ENCODE measurements at places on chromosomes 12 and 14.

- no peak for DNase-seq
Observed at GRCh38 chr12:18718462-18718861, 19.4 kb downstream of the PLCZ1 start.

DNA sequence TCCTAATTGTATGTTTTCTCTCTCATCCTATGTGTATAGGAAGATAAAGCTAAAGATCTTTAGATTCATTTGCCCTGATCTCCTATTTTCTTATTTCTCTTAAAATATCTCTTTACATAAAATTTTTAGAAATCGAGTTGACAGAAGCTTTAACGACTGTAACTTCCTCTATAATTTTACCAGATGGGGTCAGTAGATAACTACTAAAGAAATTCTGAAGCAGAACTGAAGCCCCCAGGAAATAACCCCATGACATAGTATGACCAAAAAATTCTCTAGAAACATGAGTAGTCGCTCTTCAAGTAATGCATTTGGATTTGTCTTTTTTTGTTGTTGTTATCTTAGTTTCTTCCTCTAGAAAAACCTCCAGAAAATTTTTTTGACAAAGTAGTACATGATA, 288.0 kb downstream of the ERC1 start:
- no peak for DNase-seq

GRCh38 chr12:59365133-59365532, 230.7 kb upstream of the SLC16A7 start:
- DNase-seq = no peak

- DNase-seq = no peak
Observed at GRCh38 chr14:89336338-89336737, 80.7 kb downstream of the FOXN3 start.

GRCh38 chr12:111886662-111887545, 44.9 kb downstream of the MAPKAPK5 start:
- no peak for DNase-seq

DNA sequence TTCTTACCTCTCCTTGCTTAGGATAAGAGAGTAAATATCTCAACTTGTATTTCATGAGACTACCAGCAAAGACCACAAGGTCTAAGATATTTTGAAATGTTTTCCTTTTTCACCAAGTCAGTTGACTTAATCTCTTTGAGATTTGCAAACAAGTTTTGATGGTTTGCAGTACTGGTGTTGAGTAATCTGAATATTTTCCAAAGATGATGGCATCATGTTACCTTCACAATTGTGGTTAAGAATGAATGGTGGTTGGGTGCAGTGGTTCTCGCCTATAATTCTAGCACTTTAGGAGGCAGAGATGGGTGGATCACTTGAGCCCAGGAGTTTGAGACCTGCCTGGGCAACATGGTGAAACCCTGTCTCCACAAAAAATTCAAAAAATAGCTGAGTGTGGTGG, 225.7 kb downstream of the TMTC2 start:
- no peak for DNase-seq

DNA sequence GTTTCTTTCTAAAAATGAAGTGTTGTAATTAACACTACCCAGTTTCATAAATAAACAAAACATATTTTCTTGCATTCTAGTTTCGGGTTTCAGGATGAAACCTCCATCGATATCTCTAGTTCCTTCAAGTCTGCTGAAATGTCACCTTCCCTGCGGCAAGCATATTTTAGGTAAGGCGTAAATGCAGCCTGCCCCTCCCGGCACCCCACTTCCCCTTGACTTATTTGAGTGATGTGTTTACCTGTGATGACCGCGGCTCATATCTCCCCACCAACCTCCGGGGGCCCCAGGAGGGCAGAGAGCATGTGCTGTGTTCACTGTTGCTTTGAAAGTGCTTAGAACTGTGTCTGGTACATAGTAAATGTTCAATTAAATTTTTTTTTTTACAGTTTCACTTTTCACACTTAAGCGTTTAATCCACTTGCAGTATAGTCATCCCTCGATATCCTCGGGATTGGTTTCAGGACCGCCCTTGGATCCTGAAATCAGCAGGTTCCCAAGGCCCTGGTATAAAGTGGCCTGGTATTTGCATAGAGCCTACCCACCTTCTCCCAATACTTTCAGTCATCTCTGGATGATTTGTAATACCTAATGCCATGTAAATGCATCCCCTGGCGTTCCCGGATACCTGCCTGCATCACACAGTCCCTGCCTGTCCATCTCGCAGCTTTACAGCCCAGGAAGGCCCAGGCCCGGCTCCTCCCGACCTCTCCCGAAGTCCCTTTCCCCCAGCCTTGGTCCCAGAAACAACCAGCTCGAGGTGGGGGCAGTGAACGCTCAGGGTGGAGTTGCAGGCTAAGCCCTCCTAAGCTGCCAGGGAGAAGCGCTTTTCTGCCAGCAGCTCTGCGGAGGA, 40.2 kb upstream of the FBRSL1 start:
- DNase-seq = no peak

- DNase-seq = no peak
Observed at GRCh38 chr12:132812631-132813305, 15.9 kb downstream of the GOLGA3 start.

- DNase-seq = no peak
Observed at GRCh38 chr14:76115010-76115422, 36.7 kb upstream of the GPATCH2L start.

DNA sequence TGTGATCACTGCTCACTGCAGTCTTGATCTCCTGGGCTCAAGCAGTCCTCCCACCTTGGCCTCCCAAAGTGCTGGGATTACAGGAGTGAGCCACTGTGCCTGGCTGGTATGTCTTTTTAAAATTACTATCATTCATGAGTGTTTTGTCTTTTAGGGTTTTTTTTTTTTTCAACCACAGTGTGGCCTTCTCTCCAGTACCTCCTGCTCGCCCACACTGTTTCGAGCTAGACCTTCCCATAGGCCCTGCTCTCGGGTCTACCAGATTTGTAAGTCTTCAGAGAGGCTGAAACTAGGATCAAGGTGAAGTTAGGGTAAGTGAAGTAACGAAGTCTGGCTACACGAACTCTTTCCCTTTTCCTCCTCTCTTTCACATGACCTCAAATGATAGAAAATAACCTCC, 1.5 kb downstream of the BIN2 start:
- DNase-seq = no peak

DNA sequence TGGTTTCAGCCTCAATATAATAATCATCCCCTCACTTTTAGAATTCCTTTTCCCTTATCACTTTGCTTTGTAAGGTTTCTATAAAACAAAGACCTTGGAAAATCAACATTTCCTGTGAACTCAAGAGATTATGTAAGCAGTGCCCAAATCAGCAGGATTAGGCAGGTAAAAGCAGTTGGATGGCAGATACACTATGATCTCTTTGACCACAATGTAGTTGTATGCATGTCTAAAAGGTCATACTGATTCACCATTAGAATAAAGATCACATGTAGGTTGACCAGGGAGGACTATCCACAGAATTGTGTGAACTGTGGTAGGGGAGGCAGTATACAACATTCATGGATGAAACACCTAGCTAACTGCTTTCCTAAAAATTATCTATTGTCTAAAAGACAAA, 57.5 kb downstream of the DENND5B start:
- DNase-seq = no peak

DNA sequence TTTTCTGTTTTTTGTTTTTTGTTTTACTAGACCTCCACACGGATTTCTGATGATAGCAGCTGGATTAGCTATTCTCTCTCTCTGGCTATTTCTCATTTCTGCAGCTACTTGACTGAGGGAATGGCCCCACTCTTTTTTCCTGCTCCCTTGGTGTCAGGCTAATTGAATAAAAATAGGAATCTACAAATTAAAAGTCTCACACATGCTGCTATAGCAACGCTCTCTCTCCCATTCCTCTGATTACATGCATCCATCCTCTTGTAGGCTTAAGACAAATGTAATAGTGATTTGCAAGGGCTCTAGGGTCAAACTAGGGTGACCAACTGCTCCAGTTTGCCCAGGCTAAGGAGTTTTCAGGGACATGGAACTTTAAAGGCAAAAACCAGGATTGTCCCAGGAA, 221.8 kb downstream of the PHLDA1 start:
- DNase-seq = no peak

GRCh38 chr12:50728417-50728816, 35.5 kb upstream of the ATF1 start:
- DNase-seq = no peak

DNA sequence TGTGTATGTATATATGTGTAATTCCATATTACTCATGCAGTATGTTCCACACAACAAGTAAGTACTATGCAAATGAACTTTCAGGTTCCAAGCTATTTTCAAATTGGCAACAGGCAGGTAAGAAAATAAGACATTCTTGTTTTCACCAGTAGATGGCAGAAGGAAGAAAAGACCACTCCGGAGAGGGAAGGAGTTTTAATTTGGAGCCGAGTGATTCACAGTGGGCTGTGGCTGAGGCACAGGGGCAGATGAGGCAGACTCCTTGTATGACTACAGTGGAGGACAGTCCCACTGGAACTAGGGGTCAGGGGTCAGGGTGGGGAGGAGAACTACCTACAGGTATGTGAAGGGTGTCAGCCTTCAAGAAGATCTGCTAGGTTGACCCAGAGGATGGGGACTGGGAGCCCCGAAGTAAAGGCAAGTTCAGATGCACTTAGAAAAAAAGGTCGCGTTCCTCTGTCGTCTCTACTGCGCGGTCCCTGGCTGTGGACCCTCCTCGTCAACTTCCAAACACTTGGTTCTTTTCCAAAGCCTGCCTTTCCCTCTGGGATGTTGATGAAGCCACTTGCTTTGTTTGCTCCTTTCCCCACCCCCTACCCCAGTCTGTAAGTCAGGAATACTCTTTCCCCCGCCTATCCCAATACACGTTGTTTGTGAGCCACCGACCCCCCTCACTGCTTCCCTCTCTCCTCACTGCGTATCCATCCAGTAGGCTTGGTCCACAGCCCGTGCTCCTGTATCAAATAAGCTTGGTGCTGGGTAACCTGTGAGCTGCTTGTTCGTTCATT, 24.1 kb downstream of the DDX47 start:
- DNase-seq = no peak

- no peak for DNase-seq
Observed at GRCh38 chr14:68686205-68686465, 106.7 kb downstream of the ZFP36L1 start.
